Posterior cingulate gyrus (tissue), 11 donors: ENCODE measurements at places on chromosomes 4 and X.

GRCh38 chr4:118824141-118824540 is 11.8 kb downstream of the SEC24D start:
- DNase-seq: no peak

GRCh38 chr4:54550395-54551171 is 107.2 kb upstream of the KIT start:
- DNase-seq: no peak

- no peak for DNase-seq
Observed at GRCh38 chr4:84484236-84484635, 14.9 kb downstream of the NKX6-1 start.

DNA sequence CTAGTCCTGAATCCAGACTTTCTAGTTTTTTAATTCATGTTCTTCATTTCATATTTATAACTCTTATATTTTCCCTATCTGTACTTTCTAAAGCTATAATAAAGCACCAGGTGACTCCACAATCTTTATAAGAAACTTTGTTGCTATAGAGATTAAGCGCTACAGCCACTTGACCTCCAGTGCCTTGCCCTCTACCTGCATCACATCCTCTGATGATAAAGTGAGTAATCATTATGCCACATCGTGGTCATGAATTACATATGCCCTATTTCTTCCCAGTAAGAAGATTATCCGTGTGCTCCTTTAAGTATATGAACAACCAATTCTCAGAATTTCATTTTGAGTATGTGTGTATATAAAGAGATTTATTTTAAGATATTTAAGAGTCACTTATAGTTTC is 6.8 kb upstream of the DYNLT3 start:
- no peak for DNase-seq

DNA sequence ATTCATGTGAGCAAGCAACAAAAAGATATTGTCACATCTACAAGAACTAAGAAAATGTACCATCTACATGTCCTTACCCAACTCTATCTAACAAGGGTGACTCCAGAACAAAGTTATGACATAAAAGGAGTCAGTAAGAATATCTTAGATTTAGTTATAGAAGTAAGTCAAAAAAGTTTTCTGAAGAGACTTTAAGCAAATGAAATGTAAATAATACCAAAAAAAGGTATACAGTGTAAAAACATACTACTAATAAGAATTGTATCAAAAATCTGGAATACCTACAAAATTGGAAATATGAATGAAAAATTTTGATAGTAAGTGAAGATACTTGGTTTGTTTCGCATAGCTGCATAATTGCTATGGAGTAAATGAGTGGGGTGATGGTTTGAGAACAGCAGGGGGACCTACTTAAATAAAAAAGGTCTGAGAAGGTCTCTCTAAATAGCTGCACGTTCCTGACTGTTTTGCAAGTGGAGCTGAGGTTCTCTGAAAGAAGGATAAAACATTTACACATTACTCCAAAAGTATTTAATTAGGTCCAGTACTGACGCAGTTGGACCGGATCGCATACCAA is 51.0 kb upstream of the ENPP6 start:
- no peak for DNase-seq

DNA sequence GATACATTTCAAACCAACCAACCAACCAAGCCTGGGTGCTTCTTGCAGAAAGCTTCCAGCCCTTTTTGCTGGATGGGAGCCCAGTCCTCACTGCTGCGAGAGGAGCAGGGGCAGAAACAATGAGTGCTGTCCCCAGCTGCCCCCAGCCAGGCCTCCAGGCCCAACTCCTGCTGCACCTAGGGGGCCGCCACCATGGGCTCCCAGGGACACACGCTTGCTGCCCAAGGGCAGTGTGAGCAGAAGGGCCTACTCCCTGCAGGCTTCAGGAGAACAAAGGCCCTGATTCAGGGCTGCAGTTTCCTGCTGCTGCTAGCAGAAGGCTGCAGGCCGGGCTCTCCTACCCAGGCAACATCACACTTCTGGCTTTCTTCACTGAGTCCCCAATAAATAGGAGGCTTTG is 37.7 kb upstream of the ENPP6 start:
- DNase-seq: peak; percentile 52

- DNase-seq: no peak
Observed at GRCh38 chr4:158870626-158871334, 102.0 kb downstream of the FNIP2 start.

- no peak for DNase-seq
Observed at GRCh38 chrX:27086237-27086636, 376.9 kb downstream of the PPP4R3C start.

GRCh38 chr4:12957108-12957507 is 527.0 kb downstream of the RAB28 start:
- no peak for DNase-seq

DNA sequence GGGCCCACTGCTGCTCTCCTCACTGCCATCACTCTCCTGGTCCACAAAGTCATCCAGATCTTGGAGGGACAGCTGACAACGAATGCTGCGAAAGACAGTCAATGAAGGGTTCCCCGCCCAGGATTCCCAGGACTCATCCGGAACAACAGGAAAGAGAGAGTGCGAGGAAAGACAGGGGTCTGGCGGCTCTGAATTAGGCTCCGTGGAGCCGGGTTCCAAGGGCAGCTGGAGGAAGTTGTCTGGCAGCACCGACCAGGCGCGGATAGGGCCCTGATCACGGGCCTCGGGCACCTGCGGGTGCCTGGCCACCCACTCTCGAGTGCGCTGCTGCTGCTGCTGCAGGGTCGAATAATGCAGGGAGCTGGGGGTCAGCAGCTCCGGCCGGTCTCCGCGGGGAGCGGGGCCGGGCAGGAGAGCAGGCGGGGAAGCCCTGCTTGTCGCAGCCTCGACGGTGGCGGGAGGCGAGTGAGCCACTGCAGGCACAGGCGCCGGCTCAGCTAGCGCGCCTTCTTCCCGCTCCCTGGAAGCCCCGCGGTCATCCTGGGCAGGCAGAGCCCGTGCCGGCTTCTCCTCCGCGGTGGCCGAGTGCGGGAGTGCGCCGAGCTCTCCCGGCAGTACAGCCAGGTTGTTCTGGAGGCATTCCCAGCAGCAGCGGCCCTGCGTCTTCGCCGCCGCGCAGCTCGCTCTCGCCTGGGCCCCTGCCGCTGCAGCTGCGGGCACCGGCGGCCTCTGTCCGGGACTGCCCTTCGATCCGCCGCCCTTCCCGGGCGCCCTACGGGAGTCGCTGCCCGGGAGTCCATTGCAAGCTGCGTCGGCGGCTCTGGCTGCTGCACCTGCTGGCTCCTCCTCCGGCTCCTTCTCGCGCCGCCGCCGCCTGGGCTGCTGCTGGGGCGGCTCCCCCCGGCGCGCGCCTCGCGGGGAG is 1.1 kb downstream of the SOWAHB start:
- DNase-seq: no peak

GRCh38 chr4:164768516-164768915 is 14.6 kb downstream of the SMIM31 start:
- DNase-seq: no peak

GRCh38 chr4:2802618-2803531 is 10.0 kb downstream of the SH3BP2 start:
- peak; percentile 74 for DNase-seq

DNA sequence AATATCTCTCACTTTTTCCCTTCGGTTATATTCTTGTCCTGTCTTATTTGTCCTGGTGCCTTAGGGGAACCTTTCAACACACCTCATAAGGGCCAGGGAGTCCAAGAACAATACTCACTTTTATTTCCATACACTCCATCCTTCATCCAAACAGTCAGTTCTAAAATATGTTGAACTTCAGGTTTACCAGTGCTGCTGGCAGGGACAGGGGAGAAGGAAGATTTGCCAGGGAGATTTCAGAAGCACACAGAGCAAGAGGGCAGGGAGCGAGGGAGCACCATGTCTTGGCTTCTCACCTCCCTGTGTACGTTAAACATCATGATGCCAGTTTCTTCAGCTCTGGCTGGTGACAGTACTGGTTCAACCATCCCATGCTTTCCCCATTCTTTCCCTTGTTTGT is 631.1 kb upstream of the FAT1 start:
- DNase-seq: no peak
